IMR-90 (cell line): ENCODE measurements at places on chromosomes 4 and X. TPM values are rescaled to one million over a fixed set of nuclear protein-coding genes. Genes with fewer than 3 reads are reported as not detected.
A peak's percentile ranks its signal among the peaks of the same experiment; 100 is the strongest.

DNA sequence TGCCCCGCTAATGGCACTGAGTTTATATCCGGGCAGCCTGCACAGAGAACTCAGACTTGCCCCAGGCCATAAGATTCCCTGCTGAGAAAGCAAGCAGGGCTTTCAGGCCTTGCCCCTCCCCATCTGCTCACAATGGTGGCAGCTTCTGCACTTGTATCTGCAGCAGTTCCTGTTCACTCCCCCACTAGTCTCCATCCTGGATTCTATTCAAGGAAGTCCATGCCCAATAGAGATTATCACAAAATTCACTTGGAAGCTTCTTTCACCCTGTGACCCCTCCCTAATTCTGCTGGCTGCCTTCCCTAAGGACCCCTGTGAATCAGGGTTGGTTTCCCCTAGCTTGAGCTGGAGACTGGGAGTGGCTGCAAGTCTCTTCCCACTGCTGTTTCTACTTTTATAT, 34.5 kb upstream of the UCP1 start:
- DNase-seq, result no peak

- no peak for DNase-seq
Observed at GRCh38 chr4:3655485-3655884, 110.7 kb upstream of the ADRA2C start.

DNA sequence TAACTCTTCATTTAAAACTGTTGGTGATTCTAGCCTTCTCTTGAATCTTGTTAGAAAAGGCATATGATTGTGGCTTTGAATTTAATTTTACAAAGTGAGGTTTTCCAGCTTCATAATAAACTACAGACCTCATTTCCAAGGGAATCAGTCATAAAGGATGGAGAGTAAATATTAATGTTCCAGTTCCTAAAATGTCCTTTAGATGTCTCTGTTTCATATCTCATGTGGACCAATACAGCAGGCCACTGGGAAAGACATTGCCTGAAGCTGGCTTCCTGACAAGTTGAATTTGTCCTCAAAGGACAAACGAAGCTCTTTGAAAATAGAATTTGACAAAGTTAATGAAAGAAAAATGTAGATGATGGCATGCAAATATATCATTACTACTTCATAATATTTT, 125.4 kb downstream of the ZNF330 start:
- peak; percentile 74 for DNase-seq

- DNase-seq, result peak; percentile 38
Observed at GRCh38 chr4:150238591-150238990, 160.3 kb downstream of the DCLK2 start.

DNA sequence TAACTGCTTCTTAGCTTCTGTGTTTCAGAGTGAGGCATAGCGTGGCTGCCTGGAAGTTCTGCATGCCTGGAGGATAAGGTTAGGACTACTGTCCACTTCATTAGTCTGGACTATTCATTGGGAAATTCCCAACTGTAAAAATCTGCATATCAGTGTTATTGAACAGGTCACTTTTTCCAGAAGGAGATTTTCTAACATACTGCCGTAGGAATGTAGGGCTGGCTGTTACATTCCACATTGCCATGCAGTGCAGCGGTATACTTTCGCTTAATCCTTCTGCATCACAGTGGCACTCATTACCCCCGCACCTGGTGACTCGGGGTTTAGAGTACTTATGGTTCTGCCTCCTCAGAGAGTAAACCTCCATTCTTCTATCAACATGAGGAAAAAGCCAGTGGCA, 104.6 kb downstream of the NPFFR2 start:
- no peak for DNase-seq

GRCh38 chr4:28402751-28403150, 1542.1 kb downstream of the STIM2 start:
- DNase-seq, result no peak

GRCh38 chr4:76697129-76697803, 200.7 kb downstream of the SOWAHB start:
- DNase-seq, result no peak

DNA sequence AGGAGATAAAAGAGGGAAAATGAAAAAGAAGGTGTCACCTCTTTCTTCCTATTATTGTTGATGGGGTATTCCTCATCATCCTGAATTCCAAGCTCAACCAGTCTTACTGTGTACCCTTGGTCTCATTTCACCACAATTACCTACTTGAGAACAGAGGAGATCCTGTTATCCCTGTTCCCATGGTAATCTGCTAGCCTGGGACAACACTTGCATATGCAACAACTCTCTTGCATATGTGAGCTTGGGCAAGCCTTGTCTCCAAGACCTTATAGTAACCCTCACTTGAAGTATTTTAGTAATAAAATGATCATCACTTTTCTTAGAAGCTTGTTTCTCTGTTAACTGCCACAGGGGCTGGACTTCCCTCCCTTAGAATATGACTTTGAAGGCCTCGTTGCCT, 253.7 kb downstream of the NAP1L3 start:
- DNase-seq, result no peak

DNA sequence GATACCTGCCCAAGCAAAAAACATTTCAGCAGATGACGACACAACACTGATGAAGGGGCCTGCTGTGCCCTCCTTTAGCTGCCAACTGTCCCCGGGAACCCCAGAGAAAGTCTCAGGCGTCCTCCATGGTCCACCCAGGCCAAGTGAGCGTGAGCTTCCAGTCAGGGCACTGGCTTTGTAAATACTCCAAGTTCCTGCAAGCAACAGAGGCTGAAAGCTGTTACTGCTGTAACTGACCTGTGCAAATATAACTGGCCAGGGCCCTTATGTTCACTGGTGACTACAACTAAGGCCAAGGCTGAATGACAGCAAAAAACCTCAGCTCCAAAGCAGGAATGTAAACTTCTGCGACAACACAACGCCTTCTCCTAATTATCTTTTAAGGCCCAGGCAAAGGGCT, 8.2 kb downstream of the WDR1 start:
- DNase-seq, result no peak

DNA sequence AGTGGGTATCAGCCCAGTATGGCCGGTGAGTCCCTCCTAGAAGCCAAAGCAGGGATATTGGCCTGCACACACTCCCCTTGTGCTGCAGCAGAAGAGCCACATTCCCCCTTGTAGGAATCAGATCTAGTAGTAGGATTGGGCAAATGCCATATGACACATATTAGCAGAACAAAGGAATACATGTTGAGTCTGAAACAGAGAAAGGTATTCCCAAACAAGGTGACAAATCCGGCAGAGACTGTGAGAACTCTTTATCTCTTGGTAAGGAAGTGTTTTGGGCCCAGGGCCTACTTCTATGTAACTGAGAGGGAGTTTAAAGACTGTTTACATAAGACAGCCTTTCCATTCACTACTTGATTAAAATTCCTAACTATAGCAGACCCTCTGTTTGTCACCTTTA, 1382.0 kb downstream of the FAM133A start:
- no peak for DNase-seq

- no peak for DNase-seq
Observed at GRCh38 chr4:189302719-189303118, 638.0 kb upstream of the FRG1 start.

DNA sequence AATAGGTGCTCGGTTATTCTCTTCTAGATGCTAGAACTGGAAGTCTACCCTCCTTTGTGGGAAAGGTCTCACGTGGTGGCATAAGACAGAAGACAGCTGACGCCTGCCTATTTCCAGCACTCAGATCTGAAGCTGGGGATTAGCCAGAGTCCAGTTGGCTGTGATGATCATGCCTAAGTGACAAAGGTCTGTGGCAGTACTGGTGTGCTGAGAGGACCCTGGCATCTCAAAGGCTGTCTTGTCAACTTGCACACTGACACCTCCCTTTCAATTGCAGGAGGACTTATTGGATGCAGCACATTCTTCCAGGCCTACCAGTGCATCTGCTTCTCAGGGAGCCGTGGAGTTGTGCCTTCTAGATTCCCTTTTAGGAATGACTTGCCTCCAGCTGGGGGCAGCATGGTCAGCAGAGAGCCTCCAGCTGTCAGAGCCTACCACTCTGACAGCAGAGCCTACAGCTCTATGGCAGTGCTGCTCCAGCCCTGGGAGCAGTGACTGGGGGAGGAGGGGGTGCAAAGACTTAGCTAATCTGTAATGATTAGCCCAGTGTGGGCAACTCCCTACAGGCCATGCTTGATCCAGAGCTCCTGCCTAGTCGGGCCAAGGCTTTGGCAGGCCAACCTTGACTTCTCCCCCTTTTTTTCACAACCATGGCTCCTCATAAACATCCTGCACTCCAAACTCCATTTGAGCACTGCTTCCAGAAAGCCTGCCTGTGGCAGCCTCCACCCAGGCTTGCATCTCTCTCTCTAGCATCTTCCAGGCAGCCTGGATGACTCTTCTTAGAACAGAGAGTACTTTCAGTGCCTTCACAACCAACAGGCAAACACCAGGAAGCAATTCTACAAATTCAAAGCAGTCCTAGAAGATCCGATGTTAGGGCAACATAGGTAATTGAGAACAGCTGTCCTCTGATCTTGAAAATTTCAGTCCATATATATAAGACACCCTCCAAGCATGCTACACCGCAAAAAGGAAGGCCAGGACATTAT, 13.8 kb upstream of the FGFBP2 start:
- DNase-seq, result no peak

GRCh38 chr4:148261848-148262247, 180.4 kb downstream of the NR3C2 start:
- DNase-seq, result peak; percentile 1

Gene RS1
- not detected in 2 replicates for total RNA-seq

Gene EXOC1L
- total RNA-seq, result not detected in 2 replicates

Gene ZMAT1
- not detected in 2 replicates for total RNA-seq

Gene RPS6KA3
- total RNA-seq, result 43.9 and 51.1 TPM in 2 replicates
